Spleen (tissue), 13 donors: ENCODE measurements at places on chromosomes 13 and 19. TPM values are rescaled to one million over a fixed set of nuclear protein-coding genes. Genes with fewer than 3 reads are reported as not detected.

DNA sequence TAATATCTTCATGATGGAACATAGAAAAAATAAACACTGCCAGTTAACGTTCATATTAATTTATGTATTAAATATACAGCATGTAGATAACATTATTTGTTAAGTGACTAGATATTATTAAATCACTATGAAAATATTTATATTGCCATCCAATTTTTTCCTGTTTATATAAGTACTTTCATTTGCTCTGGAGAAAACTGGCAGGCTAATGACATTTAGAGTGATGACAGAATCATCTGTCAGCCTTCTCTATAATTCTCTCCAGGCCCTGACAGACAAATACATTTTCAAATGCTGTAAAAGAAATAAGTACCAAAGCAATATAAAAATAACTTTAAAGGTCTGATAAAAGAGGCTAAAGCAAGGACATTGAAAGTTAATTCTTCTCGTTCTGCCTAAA lies 2556.7 kb upstream of the PCDH20 start:
- DNase-seq = no peak

- no peak for DNase-seq
Measured at GRCh38 chr13:101346942-101347728, 69.2 kb downstream of the NALCN start.

DNA sequence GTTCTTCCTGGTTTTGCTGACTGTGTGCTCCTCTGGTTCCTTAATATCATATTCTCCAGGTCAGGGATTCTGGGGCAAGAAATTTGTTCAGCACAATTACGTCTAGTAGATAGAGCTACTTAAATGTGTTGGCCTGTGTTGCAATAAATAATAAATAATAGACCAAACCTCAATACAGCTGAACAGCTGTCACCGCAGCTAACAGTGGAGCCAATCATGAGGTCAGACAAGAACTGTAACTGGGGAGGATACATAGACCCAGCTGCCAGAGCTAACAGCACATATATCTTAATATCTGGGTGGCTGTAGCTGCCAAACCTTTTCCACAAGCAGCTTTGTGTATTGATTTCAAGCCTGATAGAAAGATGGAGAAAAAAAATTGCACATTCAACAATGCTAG lies 1596.3 kb upstream of the PCDH20 start:
- no peak for DNase-seq

Gene HCST
- 31.5 TPM for total RNA-seq

Gene OLFM2
- 2.3 TPM for total RNA-seq

Gene KLHL1
- total RNA-seq = not detected
